ENCODE measurements at places on chromosomes 2 and 18. TPM values are rescaled to one million over a fixed set of nuclear protein-coding genes. Genes with fewer than 3 reads are reported as not detected.

SALL3 gene
- total RNA-seq = not detected

MERTK gene
- total RNA-seq = 21.0 TPM

SCYGR4 gene
- not detected for total RNA-seq

EIPR1 gene
- 31.0 TPM for total RNA-seq

MPPE1 gene
- total RNA-seq = 15.4 TPM

USP37 gene
- total RNA-seq = 14.4 TPM

TSPYL6 gene
- not detected for total RNA-seq

VPS4B gene
- 61.5 TPM for total RNA-seq

IFIH1 gene
- 19.9 TPM for total RNA-seq

DARS1 gene
- 76.4 TPM for total RNA-seq

RUFY4 gene
- not detected for total RNA-seq

CFAP210 gene
- 0.66 TPM for total RNA-seq

RBM45 gene
- 15.4 TPM for total RNA-seq

RNU2-63P gene
- total RNA-seq = not detected

C1GALT1C1L gene
- 2.9 TPM for total RNA-seq

CAPN13 gene
- total RNA-seq = 44.6 TPM

ASAP2 gene
- total RNA-seq = 24.2 TPM

CHRNG gene
- total RNA-seq = not detected

POTEJ gene
- total RNA-seq = not detected

RTP5 gene
- total RNA-seq = not detected

ABCG5 gene
- not detected for total RNA-seq

MEIS1 gene
- total RNA-seq = 23.0 TPM

ZFAND2B gene
- total RNA-seq = 43.6 TPM

SLC38A11 gene
- total RNA-seq = 6.7 TPM

ABCG8 gene
- total RNA-seq = 0.15 TPM

GPR55 gene
- 0.16 TPM for total RNA-seq

CYP27A1 gene
- total RNA-seq = 25.6 TPM

DSC1 gene
- total RNA-seq = not detected

CPO gene
- total RNA-seq = 1.6 TPM

CPLX4 gene
- total RNA-seq = not detected

SF3B6 gene
- total RNA-seq = 125 TPM

TWIST2 gene
- 178 TPM for total RNA-seq

MEX3C gene
- total RNA-seq = 29.2 TPM

FEV gene
- total RNA-seq = not detected

FIGLA gene
- not detected for total RNA-seq

STAMBP gene
- total RNA-seq = 32.5 TPM

SERPINB3 gene
- not detected for total RNA-seq

EGR4 gene
- total RNA-seq = not detected

KRCC1 gene
- 34.1 TPM for total RNA-seq

TEX44 gene
- not detected for total RNA-seq

LRP1B gene
- 29.8 TPM for total RNA-seq

TCF4 gene
- 133 TPM for total RNA-seq

Data from breast epithelium (tissue), 4 donors.